ENCODE measurements at places on chromosomes 5 and 9.

DNA sequence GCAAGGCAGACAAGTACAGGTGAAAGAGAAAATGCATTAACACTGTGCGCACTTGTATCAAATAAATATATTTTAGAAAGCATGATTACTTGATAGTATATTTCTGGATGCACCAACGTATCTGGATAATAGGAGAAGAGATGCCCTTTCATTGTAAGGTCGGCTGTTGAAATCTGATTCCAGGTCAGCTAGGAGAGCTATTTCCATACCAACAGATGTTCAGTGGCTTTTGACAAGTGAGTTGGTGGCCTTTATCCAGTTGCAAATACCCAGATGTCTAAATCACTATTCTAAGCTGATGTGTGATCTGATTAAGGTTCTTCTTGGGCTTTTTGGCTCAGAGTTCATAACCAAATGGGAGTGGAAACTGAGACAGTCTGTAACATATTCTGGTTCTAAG is 128.2 kb upstream of the TBCA start:
- no peak for DNase-seq

DNA sequence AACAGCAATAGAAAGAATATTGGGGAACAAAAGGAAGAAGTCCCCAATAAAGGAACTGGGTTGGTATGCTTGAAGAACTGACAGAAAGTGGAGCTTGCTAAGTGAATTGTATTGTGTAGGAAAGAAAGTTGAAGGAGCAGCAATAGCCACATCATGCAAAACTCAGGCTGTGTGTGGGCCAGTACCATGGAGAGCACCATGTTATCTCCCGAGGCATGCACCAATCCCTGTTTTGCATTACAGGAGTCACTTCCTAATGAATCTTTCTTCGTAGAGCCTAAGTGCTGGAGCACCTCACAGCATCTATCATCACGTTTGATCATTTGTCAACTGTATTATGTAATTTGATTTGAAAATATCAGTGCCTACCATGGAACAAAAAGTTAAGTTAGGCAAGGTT is 137.7 kb upstream of the NMUR2 start:
- DNase-seq: no peak

GRCh38 chr9:34486572-34486971 is 28.0 kb downstream of the DNAI1 start:
- DNase-seq: no peak

DNA sequence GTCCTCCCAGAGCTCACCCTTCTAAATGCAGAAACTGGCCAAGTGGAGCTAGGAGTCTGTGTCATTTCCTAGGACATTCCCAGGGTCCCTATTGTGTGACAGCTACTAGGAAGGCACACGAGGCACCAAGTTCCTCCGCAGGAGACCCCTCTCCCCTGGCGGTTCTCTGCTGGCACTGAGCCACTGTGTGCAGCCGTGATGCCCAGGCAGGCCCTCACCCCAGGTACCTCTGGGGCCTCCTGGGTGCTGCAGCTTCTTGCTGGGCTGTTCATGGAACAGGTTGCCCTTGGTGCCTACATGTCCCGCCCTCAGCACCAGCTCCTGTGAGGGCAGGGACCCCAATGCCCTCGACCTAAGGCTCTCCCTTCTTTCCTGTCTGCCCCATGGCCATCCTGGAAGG is 23.1 kb downstream of the MED10 start:
- no peak for DNase-seq

DNA sequence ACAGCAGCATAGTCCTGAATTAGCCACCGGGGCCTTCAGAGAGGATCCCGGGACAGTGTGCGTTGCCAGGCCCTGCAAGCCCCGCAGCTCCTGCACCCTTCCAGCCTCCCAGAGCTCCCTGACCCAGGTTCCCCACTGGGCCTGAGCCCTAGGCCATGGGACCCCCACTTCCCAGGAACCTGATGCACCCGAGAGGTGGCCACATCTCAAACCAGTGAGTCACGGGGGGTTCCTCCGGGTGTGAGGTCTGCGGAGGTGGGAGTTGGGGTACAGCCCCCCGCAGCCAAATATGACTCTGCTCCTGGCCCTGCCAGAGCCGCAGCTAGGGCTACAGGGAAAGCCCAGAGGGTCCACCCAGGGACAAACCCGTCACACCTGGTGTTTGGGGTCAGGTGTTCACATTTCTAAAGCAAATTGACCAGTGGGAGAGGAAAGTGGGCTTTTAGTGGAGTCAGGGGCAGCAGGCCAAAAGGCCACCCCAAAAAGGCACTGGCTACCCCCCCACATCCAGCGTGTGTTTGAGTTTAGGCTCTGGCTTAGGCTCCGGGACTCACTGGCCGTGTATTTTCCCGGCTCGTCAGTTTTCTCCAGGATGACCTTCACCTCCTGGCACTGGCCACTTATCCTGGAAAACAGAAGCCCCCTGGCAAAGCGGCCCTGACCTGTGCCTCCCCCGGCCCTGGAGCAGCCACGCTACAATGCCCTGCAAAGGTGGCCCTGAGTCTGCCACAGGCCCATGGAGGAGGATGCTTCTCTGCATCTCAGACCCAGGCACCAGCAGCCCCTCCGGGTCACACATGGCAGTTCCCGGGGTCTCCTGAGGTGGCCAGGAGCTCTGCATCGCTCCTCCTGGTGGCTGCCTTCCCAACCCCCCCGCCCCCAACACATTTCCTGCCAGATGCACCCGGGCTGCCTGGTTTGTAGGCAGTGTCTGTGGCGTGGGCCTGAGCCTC is 17.4 kb upstream of the OBP2B start:
- no peak for DNase-seq

DNA sequence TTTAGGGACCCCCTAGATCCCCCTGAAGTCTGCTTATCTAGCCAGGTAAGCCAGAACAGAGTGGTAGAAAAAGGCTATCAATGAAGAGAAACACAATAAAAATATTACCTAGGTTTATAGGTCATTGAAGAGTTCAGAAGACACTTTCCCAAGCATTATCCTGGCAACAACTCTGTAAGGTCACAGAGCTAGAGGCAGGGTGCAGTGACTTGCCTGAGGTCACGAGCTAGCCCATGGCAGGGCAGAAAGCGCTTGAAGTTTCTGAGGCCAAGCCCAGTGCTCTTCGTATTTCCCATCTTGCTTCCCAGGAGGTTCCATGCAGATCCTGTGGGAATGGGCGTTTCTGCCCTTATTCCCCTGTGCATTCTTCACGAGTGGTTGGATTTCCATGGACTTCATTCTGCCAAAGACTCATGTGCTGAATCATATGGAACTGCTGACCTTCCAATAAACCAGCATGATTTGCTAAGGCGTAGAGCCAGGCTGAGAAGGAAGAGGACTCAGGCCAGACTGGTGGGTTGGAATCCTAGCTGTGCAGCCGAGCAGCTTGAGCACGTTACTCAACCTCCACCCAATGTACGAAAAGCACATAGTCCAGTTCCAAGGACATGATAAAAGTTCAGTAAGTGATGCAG is 22.1 kb downstream of the TRMO start:
- no peak for DNase-seq

- DNase-seq: no peak
Measured at GRCh38 chr5:129113867-129114266, 19.3 kb downstream of the ISOC1 start.

- peak; percentile 28 for DNase-seq
Measured at GRCh38 chr5:38994324-38994927, 79.8 kb downstream of the RICTOR start.

DNA sequence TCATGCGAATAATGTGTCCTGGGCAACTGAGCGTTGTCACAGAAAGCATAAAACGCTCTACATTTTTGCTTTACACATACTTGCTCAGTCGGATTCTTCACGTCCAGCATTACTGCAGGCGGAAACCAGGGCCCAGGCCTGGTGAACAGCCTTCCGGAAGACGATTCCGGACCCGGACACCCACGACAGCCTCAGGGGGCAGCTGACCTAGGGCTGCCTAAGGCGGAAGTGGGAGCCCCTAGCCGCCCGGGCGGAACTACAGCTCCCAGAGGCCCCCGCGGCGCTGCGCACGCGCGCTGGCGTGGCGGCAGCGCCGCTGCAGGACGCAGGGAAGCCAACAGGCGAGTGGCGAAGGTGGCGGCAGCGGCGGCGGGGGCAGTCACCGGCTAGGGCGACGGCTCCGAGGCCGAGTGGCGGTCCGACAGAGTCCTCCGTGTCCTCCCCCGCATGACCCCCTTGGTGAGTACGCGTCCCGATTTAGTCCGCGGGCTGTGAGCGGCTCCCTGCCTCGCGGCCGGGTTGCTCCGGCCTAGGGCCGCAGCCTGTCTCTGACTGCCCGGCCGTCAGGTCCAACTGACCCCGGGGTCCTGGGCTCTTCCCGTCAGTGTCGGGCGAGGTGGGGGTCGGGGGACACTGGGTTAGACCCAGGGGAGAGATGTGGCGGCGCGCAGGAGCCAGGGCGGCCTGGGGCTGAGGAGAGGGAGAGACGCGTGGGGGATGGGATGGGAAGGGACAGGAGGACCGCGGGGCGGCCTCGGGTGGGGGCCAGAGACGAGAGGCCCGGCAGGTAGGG is at the start of gene GAPVD1:
TSS of gene GAPVD1 (plus strand) at position 326 of the 793 bp plus-strand sequence. CDS start 37,096 bp downstream, outside the sequence.
- peak; percentile 94 for DNase-seq

Measured in activated CD4-positive, alpha-beta memory T cell treated with anti-CD3 and anti-CD28 coated beads for 36 hours (primary cell).